ENCODE measurements at places on chromosomes 1 and 21.

DNA sequence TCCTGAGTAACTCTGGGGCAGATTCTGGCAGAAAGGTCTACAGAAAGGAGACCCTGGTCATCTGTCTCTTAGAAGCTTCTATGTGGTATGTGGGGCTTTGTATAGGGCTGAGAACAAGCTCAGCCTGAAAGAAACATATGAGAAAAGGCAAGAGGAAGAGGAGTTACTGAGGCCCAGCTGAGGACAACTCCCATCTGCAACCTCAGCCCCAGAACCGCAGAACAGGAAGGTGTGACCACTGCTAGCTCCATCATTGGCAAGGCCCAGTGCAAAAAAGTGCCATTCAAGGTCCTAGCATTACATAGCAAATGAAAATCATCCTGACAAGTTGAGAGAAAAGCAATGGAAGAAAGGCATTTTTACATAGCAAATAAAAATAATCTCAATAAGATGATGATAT, 503.8 kb downstream of the NPHP4 start:
- no peak for DNase-seq

GRCh38 chr1:114234408-114235124, 80.9 kb upstream of the SYT6 start:
- no peak for DNase-seq

DNA sequence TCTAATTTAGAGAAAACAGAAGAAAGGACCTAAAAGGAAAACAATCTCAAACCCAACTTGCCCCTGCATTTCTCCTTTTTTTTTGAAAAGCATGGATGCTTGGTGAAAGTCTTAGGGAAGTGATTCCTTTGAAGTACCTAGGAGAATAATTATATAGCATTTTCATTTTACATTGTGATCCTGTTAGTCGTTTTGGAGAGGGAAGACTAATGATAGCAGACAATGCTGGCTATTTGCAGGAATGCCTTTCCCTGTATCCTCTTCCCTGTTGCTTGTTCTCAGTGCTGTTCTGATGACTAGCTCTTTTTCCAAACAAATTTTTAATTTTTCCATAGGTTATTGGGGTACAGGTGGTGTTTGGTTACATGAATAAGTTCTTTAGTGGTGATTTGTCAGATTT, 53.9 kb downstream of the LAMC1 start:
- no peak for DNase-seq

GRCh38 chr1:45785583-45785982, 17.8 kb upstream of the MAST2 start:
- DNase-seq, result no peak

DNA sequence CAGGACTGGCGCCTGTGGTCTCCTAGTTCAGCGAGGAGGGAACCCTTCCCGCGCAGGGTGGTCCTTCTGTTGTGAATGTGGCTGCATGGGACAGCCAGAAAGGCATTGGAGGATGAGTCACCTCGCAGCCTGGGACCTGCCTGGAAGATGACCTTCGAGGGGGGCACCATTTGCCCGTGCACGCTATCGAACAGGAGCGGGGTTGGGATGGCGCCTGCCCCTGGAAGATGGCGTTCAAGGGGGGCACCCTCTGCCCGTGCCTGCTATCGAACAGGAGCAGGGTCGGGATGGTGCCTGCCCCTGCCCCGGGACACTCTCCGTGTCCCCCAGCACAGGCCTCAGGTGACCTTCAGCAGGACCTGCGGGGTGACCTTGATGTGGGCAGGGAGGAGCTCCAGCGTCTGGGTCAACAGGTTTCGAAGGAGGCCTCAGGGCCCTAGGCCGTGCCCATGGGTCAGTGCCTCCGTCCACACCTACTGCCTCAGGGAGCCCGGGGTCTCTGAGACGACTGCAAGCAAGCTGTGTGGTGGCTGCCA, 1.7 kb upstream of the ACTRT2 start:
- DNase-seq, result no peak

DNA sequence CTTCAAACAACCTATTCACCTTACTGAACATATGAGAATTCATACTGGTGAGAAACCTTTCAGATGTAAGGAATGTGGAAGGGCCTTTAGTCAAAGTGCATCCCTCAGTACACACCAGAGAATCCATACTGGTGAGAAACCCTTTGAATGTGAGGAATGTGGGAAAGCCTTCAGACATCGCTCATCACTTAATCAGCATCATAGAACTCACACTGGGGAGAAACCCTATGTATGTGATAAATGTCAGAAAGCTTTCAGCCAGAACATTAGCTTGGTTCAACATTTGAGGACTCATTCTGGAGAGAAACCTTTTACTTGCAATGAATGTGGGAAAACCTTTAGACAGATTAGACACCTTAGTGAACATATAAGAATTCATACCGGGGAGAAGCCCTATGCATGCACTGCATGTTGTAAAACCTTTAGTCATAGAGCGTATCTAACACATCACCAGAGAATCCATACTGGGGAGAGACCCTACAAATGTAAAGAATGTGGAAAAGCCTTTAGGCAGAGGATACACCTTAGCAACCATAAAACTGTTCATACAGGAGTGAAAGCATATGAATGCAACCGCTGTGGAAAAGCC, 13.2 kb upstream of the EXO5 start:
- DNase-seq, result no peak

DNA sequence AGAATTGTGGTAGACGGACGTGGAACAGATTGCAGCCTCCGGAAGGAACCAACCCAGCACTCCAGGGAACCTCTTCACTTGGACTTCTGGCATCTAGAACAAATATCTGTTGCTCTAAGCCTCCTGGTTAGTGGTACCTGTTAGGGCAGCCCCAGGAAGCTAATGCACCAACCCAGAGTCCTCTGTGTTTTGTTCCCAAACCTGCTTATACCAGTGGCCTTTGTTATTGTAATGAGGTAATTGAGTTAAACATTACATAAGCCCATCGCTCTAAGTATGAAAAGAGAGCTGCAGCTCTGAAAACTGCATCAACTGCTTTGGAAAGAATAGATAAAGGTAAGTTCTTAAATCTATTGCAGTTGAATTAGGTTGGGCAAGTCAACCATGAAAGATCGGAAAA, 516.7 kb downstream of the NPHP4 start:
- no peak for DNase-seq

- DNase-seq, result no peak
Measured at GRCh38 chr21:15080526-15080925, 15.7 kb upstream of the NRIP1 start.

GRCh38 chr1:90717356-90717664, 208 bp upstream of the BARHL2 start:
- no peak for DNase-seq

GRCh38 chr1:36663772-36664430, 181.2 kb upstream of the CSF3R start:
- DNase-seq, result no peak

- DNase-seq, result no peak
Measured at GRCh38 chr1:42943166-42943565, 15.5 kb downstream of the SLC2A1 start.

DNA sequence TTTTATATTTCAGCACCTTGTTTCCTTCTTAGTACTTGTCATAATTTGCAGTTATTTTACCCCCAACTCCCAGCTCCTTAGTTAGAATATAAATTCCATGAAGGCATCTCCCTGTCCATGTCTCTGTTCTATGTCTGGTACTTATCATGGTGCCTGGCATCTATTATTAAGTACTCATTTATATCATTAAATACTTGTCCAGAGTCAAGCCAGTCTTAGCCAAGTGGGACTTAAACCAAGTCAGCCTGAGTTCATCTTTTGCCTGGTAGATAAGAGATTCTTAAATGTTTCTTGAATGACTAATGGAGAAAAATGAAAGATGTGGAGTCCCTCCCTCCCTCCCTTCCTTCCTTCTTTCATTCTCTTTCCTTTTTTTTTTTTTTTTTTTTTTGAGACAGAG, 9.4 kb downstream of the SLC25A44 start:
- no peak for DNase-seq

GRCh38 chr1:212233321-212233720, 51.9 kb upstream of the PPP2R5A start:
- DNase-seq, result no peak

DNA sequence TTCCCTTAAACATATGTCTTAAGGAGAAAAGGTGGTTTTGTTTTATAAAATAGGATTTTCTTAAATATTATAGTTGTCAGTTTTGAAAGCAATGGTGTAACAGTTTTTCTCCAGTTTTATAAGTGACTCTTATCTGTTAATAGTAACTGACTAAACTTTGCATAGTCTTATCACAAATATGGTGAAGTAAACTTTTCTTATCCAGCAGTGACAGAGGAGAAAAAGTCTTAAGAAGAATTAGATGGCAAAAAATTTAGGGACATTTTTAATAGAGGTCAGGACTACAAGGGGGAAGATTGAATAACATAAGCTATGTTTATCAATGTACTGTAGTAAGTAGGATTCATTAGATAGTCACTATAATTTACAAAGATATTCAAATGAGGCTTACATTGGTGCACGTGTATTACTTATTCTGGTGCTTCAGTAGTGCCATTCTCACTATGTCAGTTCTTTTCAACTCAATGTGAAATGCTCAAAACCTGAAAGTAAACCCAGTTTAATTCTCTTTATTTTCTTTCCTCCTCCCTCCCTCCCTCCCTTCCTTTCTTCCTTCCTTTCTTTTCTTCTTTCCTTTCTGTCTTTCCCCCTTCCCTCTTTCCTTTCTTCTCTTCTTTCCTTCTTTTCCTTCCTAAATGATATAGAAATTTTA, 26.1 kb downstream of the F3 start:
- no peak for DNase-seq

DNA sequence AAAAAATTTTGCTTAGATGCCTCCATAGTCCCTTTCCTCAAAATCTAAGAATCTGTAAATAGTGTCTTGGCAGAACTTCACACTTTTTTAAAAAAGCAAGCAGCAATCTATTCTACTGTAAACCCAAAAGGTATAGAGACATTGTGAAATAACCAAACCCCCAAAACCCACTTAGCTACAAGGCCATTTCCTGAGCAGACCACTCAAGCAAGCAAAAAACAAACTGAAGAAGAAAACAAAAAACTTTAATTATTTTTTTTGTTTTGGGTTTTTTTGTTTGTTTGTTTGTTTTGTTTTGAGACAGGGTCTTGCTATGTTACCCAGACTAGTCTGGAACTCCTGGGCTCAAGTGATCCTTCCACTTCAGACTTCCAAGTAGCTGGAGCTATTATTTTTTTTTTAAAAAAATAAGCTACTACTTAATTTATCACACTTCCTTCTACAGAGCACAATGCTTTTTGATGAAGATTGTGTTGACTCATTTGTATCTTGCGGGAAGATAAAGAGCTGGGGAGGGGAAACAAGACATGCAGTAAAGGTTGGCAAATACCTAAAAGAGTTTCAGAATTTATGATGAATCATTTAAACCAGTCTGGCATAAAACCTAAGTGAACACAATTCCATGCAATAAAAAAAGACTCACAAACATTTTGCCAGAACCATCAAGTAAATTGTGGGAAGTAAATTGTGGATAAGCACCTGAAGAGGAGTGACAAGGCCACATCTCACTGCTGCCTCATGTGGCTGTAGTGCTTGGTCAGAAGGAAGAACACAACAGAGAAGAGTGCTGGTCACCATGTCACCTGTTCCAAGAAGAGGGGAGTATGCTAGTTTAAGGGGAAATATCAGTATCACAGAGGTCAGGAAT, 2.7 kb upstream of the PTPN22 start:
- no peak for DNase-seq

GRCh38 chr1:56399795-56400194, 179.6 kb downstream of the PLPP3 start:
- no peak for DNase-seq

DNA sequence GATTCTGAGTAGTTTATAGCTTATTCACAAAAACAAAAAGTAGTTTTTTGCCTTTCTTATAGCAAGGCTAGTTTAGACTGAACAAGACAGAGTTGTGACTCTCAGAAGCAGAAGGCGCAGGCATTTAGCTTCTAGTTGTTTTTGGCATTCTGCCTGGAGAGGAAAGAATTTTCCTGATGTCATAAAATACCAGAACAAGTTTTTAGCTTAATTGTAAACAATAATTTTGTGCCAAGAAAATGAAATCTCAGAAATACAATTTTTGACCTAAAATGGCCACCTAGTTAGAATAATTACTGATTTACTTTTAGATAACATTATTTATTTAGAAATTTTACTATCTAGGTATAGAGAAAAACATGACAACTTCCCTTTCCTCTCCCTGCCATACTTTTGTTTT, 1.0 kb downstream of the DNAJB4 start:
- DNase-seq, result no peak

- no peak for DNase-seq
Measured at GRCh38 chr1:89780721-89781120, 40.1 kb upstream of the LRRC8D start.

- no peak for DNase-seq
Measured at GRCh38 chr1:177897281-177897997, 72.4 kb downstream of the SEC16B start.

DNA sequence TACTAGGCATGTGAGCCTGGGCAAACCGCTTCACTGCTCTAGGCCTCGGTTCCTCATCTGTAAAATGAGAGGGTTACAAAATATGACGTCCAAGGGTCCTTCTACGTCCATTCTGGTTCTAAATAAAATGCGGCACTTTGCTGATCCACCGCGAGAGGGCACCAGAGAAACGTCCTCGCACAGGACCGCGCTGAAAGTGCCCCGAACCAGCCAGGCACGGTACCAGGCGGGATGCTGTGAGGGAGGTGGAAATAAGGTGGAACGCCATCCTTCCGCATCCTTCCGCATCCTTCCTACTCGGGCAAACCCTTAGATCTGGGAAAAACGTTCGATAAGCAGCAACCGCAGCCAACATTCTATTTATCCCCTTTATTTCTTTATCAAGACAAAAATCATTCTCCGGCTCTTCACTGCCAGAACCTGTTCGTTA, 60.3 kb upstream of the KRTAP19-8 start:
- DNase-seq, result peak; percentile 57

- DNase-seq, result no peak
Measured at GRCh38 chr1:9211291-9211811, 23.2 kb upstream of the H6PD start.

DNA sequence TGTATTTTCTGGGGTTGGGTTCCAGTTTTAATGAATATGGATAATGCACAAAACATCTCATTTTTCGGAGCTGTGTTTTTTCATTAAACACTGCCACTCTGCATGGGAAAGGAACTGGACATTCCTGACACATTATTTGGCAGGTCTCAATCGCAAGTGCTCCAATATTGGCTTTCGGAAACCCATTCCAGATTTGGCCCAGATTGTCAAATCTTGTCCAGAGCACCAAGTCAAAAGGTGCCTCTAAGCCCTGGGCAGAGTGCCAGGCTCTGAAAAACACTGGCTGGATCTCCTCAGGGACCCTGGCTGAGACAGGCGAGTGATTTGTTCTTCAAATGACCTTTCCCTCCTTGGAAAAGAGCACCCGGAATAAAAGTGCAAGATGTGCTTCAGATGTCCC, 68.4 kb upstream of the MRPS6 start:
- DNase-seq, result no peak

GRCh38 chr1:197252973-197253372, 15.1 kb upstream of the CRB1 start:
- DNase-seq, result no peak

GRCh38 chr1:203584035-203584434, 42.6 kb upstream of the ATP2B4 start:
- DNase-seq, result no peak
